ENCODE measurements at places on chromosomes 1 and 21. TPM values are rescaled to one million over a fixed set of nuclear protein-coding genes. Genes with fewer than 3 reads are reported as not detected.

CRYBG2 gene
- not detected for total RNA-seq

PTGFRN gene
- 19.0 TPM for total RNA-seq

APOBEC4 gene
- not detected for total RNA-seq

KCNE2 gene
- 0.59 TPM for total RNA-seq

AHCYL1 gene
- 58.1 TPM for total RNA-seq
